G401 (cell line): ENCODE measurements at places on chromosomes 6 and 20.

DNA sequence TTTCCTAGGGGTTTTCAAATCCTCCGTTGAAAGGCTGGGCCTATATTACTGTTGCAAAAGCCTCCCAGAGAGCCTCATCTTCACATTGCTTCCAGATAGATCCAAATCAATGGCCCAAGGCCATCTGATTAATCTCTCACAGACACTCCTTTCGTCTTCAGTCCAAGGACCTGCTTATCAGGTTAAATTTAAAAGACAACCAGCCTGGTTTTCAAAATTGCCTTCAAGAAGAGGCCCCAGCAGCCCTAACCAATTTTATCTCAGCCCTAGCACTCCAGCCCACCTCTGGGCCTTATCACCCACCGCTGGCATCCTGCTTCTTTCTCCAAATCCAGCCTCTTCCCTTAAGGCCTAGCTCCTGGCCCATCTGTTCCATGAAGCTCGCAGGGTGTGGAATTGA is 15.5 kb upstream of the CCND3 start:
- no peak for DNase-seq

GRCh38 chr20:23127506-23128279 is 41.6 kb upstream of the CD93 start:
- no peak for DNase-seq

DNA sequence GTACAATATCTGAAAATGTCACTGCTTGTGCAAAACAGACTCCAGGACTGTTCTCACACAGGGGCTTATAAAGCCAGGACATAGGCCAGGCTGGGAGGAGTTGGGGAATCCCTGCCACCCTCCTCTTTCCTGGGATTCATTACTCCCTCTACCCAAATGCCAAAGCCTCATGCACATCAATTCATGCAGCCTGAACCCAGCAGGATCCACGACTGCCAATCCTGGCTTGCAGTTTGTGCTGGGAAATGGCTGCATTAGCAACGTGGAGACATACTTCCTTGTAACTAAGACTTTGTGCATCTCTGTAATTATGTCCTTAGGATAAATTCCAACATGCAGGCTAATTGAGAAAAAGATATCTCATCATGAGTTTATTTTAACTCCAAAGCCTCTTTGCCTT is 143.8 kb downstream of the SYCP2 start:
- no peak for DNase-seq

GRCh38 chr6:150634176-150634963 is 34.7 kb downstream of the PLEKHG1 start:
- DNase-seq = no peak
